ENCODE measurements at places on chromosomes 4 and X.

GRCh38 chrX:131843987-131844386 lies 179.1 kb upstream of the STK26 start:
- DNase-seq = no peak

DNA sequence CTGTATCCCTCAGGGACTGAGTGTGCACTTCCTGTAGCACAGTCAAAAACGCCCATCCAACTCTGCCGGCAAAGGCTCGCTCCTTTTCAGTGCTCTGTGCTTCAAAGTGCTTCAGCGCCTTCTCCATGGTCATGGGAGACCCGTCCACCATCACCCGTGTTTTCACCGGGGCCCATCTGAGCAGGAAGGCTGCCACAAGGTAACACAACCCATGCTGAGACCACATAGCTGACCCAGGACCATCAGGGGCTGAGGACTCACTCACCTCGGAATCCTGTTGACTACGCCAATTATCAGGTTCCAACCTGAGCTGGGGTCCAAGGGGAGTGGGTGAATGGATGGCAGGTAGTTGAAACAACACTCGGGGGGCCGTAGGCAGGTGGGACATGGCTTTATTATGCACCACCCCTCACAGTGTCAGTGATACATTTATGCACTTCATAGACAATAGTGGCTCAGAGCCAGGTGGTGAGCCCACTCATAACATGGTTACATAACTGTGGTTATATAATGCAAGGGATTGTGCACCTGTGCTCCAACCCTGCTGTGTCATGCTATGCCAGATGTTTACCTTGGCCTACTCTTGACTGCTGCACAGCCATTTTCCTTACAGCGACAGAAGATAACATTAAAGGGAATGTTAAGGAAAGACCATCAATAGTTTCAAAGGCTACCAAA lies 227.8 kb downstream of the ADGRL3 start:
- DNase-seq = peak; percentile 61

DNA sequence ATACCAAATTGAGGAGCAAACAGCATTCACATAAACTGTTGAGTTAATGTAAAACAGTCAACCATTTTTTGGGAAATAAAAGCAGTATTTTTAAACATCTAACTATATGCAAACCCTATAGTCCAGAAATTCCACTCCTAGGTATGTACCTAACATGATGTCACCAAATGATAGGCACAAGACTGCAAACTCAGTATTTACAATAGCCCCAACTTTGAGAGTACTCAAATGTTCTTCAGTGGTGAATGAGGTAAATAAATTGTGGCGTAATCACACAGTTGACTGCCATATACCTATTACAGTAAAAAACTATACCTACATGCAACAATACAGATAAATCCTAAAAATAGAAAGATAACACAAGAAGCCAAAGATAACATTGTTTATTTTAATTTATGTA lies 1243.8 kb upstream of the ADGRL3 start:
- no peak for DNase-seq

GRCh38 chr4:72951147-72951546 lies 118.4 kb downstream of the COX18 start:
- no peak for DNase-seq

DNA sequence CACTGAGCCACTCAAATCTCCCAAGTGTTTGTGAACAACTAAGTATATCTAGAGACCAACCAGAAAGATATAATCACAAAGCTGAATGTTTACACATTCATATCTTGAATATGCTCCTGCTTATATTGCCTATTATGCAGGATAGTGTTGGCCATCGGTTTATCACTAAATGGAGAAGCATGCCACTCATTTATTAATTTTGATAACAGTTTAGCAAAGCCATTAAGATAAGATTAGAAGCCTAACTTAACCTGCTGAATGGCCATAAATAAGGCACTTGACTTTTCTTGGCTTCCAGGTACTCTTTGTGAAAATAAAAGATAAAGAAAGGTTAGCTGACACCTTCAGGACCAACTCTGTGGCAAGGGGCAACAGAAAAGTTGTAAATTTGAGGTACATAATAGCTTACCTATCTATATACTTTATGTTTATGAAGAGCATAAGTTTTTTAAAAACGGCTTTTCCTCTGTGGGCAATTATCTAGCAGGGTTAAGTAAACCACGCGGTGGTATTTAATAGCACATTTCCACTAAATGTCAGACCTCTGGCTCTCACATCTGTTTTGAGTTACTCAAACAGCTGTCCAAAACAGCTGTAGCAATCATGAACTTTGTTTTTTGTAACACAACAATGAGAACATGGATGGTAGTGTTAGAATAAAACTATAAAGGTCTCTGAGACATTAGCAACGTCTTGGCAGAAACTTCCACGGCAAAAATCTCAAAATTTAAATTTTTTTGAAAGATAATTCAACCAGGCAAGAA lies 58.8 kb upstream of the FTHL17 start:
- DNase-seq = no peak

GRCh38 chr4:102868153-102868780 lies 525 bp upstream of the CISD2 start:
- no peak for DNase-seq

- DNase-seq = no peak
Observed at GRCh38 chr4:23814996-23815660, 74.7 kb downstream of the PPARGC1A start.

- DNase-seq = no peak
Observed at GRCh38 chr4:85406185-85406584, 68.8 kb upstream of the ARHGAP24 start.

DNA sequence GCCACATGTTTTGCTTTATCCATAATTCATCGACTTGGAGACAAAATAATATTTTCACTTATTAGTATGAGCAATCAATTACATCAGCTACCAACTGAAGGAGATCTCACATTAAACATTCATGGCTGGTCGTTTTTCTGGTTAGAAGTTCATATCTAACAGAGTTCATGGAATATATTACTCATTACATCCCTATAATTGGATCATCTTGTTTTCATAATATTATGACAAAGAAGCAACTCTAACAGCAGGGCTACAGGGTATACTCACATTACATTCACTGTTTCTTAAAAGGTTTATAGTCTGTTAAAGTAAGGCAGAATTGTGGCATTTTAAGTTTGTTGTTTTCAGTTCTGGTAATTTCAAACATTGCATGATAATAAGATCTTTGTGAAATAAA lies 33.0 kb downstream of the GSTCD start:
- DNase-seq = no peak

DNA sequence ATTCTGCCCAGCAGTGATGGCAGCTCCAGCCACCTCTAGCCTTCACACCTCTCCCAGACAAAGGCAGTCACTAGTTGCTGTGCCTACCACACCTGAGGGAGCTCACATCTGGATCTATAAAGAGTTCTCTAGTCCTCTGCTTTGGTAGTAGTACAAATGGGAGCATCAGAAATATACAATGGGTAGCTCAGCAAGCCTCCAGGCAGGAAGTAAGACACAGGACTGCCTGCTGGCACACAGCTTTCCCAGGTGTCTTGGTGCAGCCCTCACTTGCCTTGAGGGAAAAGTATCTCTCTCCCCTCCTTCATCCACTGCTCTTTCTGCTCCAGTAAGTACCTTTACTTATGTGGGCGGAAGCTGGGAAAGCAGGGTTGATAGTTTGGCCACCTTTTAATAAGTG lies 212.9 kb upstream of the SLC7A11 start:
- no peak for DNase-seq
